NCI-H1436 (cell line): ENCODE measurements at places on chromosomes 7 and 10.

- no peak for DNase-seq
These were observed 106.0 kb upstream of the ZNF32 start for GRCh38 chr10:43754569-43755260.

DNA sequence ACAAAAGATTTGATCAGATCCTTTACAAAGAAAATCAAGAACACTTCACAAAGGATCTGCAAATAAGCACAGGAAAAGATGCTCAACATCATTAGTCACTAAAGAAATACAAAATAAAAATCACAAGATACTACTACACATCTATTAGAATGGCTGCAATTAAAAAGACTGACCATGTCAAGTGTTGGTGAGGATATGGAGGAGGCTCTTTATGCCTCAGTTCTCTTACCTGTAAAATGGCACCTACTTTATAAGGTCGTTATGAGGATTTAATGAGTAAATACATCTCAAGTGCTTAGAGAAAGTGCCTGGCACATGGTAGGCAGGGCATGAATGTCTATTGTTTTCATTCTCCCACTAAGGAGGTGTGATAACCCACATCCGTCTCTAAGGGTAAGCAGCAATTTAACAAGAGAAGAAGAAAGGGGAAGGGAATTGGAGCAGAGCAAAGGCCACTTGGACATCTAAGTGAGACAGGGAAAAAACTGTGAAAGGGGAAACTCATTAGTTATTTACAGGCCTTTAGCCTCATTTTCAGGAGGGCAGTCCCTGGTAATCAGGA lies 157.5 kb upstream of the NFE2L3 start:
- DNase-seq, result no peak

GRCh38 chr10:119497243-119497642 lies 45.3 kb downstream of the RGS10 start:
- no peak for DNase-seq

GRCh38 chr10:47404446-47404845 lies 20.4 kb upstream of the ZNF488 start:
- no peak for DNase-seq

- no peak for DNase-seq
These were observed 186.0 kb downstream of the KIF20B start for GRCh38 chr10:89887406-89887805.

GRCh38 chr10:96439725-96440124 lies 74.0 kb downstream of the TLL2 start:
- no peak for DNase-seq

GRCh38 chr7:157496416-157497275 lies 159.8 kb downstream of the DNAJB6 start:
- no peak for DNase-seq

DNA sequence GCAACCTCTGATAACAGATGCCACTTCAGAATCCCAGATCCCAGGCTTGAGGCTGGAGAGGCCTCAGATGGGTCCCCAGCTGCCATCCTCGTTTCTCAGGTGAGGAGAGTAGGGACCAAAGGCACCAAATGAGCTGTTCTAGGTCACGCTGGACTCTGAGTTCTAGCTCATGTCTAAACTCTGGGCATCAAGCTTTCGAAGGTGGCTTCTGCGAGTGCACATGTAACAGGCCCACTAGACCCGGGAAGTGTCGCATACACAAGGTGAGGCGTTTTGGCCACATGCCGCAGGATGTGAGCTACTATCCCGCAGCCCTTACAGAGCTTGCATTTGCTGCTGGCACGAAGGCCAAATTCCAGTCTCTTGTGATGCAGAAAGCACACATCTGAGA lies 355.1 kb upstream of the SHH start:
- no peak for DNase-seq

- no peak for DNase-seq
These were observed 760 bp downstream of the THNSL1 start for GRCh38 chr10:25017154-25017590.

- no peak for DNase-seq
These were observed 99.6 kb upstream of the BMPER start for GRCh38 chr7:33805630-33806233.

DNA sequence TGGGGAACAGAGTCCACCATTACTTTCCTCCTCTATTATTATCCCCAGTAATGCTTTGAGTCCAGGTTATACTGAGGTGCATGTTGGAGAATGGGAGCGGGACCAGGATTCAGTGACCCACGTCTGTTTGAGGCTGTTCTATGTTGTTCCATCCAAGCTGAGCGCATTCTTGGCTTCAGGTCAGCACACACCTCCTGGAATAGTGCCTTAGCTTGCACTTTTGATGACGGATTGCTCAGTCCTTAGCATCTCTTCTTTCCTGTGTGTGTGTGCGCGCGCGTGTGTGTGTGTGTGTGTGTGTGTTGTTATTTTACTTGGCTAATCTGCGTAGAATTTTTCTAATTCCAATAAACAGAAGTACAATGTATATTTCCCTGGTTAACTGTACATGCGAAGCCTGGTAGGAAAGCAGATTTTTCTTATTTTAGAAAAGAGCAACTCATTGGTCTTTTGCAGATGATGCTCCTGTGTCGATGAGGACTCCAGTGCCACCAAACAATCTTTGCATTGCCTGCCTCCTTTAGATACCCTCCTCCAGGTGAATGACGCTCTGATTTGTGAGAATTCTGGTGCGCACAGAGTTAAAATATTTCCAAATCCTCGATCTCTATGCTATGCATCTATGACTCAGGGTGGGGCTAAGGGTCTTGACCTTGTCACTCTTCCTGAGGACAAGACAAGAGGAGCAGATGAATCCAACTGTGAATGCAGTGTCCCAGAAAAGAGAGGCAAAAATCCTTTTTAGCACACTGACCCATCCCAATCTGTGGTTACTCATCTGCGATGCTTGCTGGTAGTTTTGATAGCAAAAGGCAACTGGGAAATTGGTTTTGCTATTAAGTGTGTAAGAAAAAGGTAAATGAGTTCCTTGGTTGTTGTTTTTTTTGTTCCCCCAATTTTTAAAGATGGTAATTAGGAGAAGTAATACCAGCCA lies 13.3 kb upstream of the CELF2 start:
- no peak for DNase-seq
